ENCODE measurements at places on chromosomes 7 and 10. TPM values are rescaled to one million over a fixed set of nuclear protein-coding genes. Genes with fewer than 3 reads are reported as not detected.

PNLIPRP1 gene
- total RNA-seq: not detected

ANKRD16 gene
- total RNA-seq: 10.8 TPM

COPG2 gene
- total RNA-seq: 24.8 TPM

ZPBP gene
- total RNA-seq: not detected

FAM20C gene
- total RNA-seq: 18.2 TPM

TES gene
- total RNA-seq: 63.3 TPM

CACNB2 gene
- total RNA-seq: 11.6 TPM

BMS1 gene
- 17.4 TPM for total RNA-seq

ADAM12 gene
- 0.80 TPM for total RNA-seq

TCF7L2 gene
- total RNA-seq: 23.3 TPM

CRPPA gene
- total RNA-seq: 1.4 TPM

ATP6V0A4 gene
- total RNA-seq: 16.6 TPM

GRCh38 chr7:16106300-16106699, 315.0 kb downstream of the CRPPA start:
- no peaks in the 10 kb centered on the region for H3K36me3 ChIP-seq
- no peak for DNase-seq
- H3K4me1 ChIP-seq: no peaks in the 10 kb centered on the region

GRCh38 chr7:105426606-105427146, 38.0 kb upstream of the SRPK2 start:
- H3K27me3 ChIP-seq: no peaks in the 10 kb centered on the region
- DNase-seq: no peak
- H3K4me1 ChIP-seq: no peaks in the 10 kb centered on the region
- no peaks in the 10 kb centered on the region for H3K36me3 ChIP-seq
- no peak overlapping the region for H3K4me3 ChIP-seq

DNA sequence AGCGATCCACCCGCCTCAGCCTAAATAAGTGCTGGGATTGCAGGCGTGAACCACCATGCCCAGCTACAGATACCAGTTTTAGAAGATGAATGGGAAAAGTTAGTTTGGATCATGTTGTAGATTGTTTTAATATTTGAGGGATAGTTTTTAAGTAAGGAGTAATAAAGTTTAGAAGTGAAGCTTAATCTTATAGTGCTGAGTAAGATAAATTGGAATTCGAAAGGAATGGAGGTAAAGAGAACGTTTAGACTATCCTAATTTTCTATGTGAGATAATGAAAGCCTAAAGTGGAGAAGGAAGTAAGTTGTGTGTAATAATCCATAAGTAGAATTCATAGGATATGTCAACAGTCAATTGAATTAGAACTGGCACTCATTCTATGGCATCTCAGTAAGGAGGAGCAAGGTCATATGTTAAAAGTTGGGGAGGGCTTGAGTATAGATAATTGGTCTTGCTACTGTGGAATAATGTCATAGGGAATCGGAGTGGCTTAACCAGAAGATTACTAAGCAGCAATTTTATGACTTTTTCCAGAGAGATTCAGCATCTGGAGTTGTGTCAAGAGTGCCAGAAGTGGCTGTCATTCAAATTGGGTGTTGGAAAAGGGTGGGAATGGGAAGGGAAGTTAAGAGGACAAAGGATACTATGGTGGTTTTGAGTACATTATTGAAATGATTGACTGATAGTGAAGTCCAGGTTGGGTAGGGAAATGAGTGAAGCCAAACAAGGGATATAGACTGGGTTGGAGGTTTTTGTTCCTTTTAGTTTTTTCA, 12.1 kb downstream of the TAX1BP1 start:
- peaks cover 43% of the 10 kb centered on the region for H3K36me3 ChIP-seq
- DNase-seq: no peak
- peaks cover 9% of the 10 kb centered on the region for H3K4me1 ChIP-seq
- no peak overlapping the region for H3K4me3 ChIP-seq
- no peaks in the 10 kb centered on the region for H3K27me3 ChIP-seq
- H3K27ac ChIP-seq: no peak overlapping the region

- no peak overlapping the region for H3K27ac ChIP-seq
- DNase-seq: no peak
- H3K27me3 ChIP-seq: no peaks in the 10 kb centered on the region
- no peak overlapping the region for H3K4me3 ChIP-seq
- H3K36me3 ChIP-seq: no peaks in the 10 kb centered on the region
Measured at GRCh38 chr10:32787690-32788284, 170.2 kb downstream of the ITGB1 start.

DNA sequence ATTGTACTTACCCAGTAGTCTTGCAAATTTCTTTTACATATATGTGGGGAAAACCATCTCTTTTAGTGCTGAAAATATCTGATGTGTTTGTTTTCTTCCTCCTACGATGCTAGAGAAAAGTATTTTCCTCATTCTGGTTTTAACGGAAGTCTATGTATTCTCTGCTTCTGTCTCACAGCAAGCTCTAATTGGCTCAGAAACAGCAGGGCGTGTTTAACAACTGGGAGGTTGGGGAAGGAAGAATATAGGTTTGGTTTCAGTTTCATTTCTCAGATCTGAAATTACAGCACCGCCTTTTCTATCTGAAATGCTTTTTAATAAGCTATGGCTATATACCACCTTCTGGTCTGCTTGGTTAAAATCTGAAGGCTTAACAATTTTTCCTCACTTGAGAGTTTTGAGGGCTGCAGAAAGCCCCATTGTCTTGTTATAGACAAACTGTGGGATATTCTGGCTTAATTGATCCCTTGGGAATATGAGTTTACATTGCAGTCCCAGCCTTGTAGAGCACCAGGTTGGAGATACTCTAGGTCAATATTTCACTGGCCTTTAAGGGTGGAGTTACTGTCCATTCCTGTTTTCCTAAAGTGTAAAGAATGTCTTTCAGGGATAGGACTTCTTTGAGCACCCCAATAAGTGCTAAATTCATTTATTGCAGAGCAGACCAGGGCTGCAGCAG, at the start of gene SAMD9:
Gene SAMD9, minus strand, starts transcription at position 128 of the 679 bp plus-strand sequence. CDS start 11,882 bp downstream, outside the sequence.
- H3K4me1 ChIP-seq: peaks cover 15% of the 10 kb centered on the region
- H3K27me3 ChIP-seq: no peaks in the 10 kb centered on the region
- peak within 1 kb of the TSS; percentile 39 for H3K4me3 ChIP-seq
- H3K36me3 ChIP-seq: peaks cover 3% of the 10 kb centered on the region
- no peak for DNase-seq
- H3K27ac ChIP-seq: peak within 1 kb of the TSS; percentile 3

- H3K4me1 ChIP-seq: no peaks in the 10 kb centered on the region
- no peak for DNase-seq
- no peaks in the 10 kb centered on the region for H3K36me3 ChIP-seq
- no peak overlapping the region for H3K4me3 ChIP-seq
- H3K27ac ChIP-seq: no peak overlapping the region
Measured at GRCh38 chr7:9242636-9243035, 809.2 kb downstream of the NXPH1 start.

- no peak overlapping the region for H3K27ac ChIP-seq
- H3K36me3 ChIP-seq: peaks cover 35% of the 10 kb centered on the region
- H3K4me3 ChIP-seq: no peak overlapping the region
Measured at GRCh38 chr7:157270060-157270444, 66.8 kb upstream of the DNAJB6 start.

- H3K4me1 ChIP-seq: no peaks in the 10 kb centered on the region
- no peaks in the 10 kb centered on the region for H3K27me3 ChIP-seq
- no peak overlapping the region for H3K27ac ChIP-seq
Measured at GRCh38 chr10:47348661-47349470, 703 bp downstream of the RBP3 start.

DNA sequence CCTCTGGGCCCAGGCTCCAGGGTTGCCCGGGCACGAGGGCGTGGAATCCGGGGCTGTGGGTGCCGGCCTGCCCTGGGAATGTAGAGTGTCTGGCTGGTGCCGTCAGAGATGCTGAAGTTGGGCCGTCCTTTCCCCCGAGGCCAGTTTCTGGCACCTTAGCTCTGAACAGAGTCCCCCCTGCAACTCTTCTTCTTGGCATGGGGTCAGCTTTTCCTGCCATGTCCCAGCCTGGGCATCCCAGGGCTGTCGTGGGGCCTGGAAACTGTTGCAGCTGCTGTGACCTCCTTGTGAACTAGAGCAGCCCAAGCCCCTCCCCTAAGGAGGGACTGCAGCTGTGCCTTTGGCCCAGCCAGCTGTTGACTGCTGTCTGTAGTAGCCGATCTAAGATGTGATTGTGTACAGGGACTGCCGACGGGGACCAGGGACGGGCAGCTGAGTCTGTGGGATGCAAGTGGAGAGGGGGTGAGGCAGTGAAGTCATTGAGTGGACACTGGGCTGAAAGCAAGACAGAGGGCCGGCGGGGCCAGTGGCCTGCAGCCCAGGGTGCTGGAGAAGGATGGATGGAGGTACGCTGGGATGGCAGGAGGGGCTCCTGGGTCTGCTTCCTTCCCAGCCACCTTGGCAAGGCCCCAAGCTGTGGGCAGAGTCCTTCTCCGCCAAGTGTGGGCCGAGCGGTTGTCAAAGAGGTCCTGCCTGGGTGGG, 35.8 kb downstream of the GBX1 start:
- no peak for DNase-seq
- peaks cover 98% of the 10 kb centered on the region for H3K36me3 ChIP-seq
- no peaks in the 10 kb centered on the region for H3K27me3 ChIP-seq
- peaks cover 4% of the 10 kb centered on the region for H3K4me1 ChIP-seq
- H3K27ac ChIP-seq: no peak overlapping the region

GRCh38 chr10:62323751-62324150, 50.4 kb upstream of the ZNF365 start:
- H3K4me3 ChIP-seq: no peak overlapping the region
- no peak overlapping the region for H3K27ac ChIP-seq
- no peaks in the 10 kb centered on the region for H3K4me1 ChIP-seq
- no peaks in the 10 kb centered on the region for H3K36me3 ChIP-seq

GRCh38 chr10:127033216-127034033, 128.2 kb downstream of the DOCK1 start:
- peaks cover 91% of the 10 kb centered on the region for H3K36me3 ChIP-seq
- H3K27ac ChIP-seq: no peak overlapping the region
- H3K27me3 ChIP-seq: no peaks in the 10 kb centered on the region
- H3K4me3 ChIP-seq: no peak overlapping the region
- no peak for DNase-seq

GRCh38 chr7:20440472-20441105, 109.9 kb downstream of the ITGB8 start:
- peaks cover 2% of the 10 kb centered on the region for H3K27me3 ChIP-seq
- no peak overlapping the region for H3K4me3 ChIP-seq

DNA sequence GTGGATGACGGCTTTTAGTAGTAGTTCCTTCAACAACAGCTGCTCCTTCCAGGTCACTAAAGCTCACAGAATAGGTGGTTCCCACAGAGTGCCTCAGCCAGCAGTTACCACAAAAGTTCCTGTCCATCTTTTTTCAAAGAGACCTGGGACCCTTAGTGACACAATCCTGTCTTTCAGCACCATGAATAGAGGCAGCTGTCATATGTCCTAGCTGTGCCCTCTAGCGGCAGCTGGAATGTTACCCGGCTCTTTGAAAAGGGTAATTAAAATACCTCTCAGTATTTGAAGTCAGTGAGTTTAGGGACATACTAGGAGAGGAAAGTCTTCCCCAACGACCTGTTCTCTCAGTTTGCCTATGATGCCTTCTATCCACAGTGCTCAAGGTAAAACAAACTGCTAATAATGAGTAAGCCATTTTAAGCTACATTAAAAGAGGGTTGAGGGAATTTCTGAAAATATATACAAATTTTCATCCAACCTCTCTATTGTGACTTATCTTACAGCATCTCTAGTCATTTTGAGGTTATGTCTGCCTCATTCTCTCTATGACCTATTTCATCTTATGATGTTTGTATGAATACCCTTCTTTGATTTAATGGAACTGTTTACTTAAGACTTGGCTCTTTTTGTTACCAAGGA, 290.8 kb downstream of the NXPH1 start:
- DNase-seq: no peak
- H3K27ac ChIP-seq: no peak overlapping the region
- no peaks in the 10 kb centered on the region for H3K36me3 ChIP-seq
- no peaks in the 10 kb centered on the region for H3K27me3 ChIP-seq

DNA sequence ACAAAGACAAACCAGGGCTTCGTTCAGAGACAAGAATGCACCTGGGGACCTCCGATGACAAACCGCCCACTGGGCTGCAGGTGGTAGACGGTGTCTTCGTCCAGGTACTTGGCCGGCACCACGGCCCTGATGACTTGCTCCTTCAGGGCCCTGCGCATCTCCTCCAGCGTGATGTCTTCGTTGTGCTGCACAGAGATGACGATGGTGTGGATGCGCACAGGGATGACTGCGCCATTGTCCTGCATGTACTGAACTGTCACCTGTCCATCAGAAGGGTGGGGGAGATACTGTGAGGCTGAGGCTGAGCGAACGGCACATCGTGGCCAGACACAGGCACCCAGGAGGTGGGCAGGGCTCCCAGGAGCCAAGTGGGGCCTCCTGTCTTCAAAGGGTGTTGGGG, 13.1 kb downstream of the MAT1A start:
- H3K27me3 ChIP-seq: peaks cover 4% of the 10 kb centered on the region
- H3K36me3 ChIP-seq: no peaks in the 10 kb centered on the region
- H3K4me1 ChIP-seq: no peaks in the 10 kb centered on the region
- no peak for DNase-seq
- H3K27ac ChIP-seq: no peak overlapping the region

DNA sequence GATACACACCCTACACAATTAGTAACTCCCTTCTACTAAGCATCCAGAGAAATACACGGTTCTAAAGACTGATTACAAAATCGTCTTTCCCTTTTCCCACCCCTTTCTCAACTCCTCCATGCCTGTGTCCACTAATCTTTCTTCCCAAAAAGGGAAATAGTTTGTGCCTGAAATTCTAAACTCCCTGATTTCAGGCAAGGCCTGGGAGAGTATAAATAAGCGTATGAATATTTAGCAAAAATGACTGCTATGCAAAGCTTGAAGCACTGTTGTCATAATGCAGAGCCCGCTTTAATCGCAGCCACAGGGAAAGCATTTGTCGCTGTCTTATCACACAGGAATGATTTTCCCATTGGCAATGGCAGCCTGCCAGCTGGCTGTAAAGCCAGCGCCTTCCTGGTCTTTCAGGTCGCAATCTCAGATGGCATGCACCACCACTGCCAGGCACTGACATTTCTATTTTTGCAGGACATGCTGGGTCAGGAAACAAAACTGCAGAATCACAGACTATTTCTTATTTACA, 142.9 kb upstream of the PCGF5 start:
- H3K27ac ChIP-seq: no peak overlapping the region
- H3K4me1 ChIP-seq: peaks cover 8% of the 10 kb centered on the region
- peaks cover 8% of the 10 kb centered on the region for H3K27me3 ChIP-seq
- H3K36me3 ChIP-seq: no peaks in the 10 kb centered on the region

DNA sequence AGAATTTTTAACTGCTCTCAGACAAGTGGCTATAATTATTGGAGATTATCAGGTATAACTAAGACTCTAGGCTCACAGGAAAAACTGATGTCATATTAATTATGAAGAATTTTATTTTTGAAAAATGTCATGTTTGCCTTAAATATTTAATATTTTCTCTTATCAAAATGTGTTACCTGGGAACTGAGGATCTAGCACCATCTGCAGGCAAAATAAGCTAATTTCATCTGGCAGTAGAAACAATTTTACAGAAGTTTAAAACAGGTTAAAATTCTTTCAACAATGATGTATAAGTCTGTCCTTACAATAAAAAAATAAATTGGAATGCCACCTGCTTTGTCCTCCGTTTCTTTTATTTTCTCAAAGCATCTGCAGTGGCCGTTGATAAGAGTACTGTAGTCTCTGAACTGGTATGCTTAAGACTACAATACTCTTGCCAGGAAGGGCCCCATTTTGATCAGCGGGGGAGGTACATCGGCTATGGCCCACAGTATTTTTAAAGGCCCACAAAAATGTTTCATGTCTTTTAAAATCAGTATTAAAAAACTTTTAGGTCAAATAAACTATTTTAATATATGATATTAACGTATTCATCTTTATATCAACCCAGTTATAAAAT, 81.3 kb downstream of the VWDE start:
- no peaks in the 10 kb centered on the region for H3K36me3 ChIP-seq
- no peak overlapping the region for H3K4me3 ChIP-seq
- no peaks in the 10 kb centered on the region for H3K27me3 ChIP-seq
- no peak overlapping the region for H3K27ac ChIP-seq

- peak; percentile 49 for DNase-seq
- H3K27ac ChIP-seq: peak overlapping the region; percentile 83
- H3K4me1 ChIP-seq: peaks cover 53% of the 10 kb centered on the region
- no peak overlapping the region for H3K4me3 ChIP-seq
- no peaks in the 10 kb centered on the region for H3K27me3 ChIP-seq
Measured at GRCh38 chr7:64892666-64893309, 10.3 kb upstream of the ZNF273 start.
